Dermis blood vessel endothelial cell (primary cell): ENCODE measurements at places on chromosomes 3 and 15.

GRCh38 chr15:85607141-85607806 lies 187.5 kb downstream of the KLHL25 start:
- peak; percentile 70 for DNase-seq

DNA sequence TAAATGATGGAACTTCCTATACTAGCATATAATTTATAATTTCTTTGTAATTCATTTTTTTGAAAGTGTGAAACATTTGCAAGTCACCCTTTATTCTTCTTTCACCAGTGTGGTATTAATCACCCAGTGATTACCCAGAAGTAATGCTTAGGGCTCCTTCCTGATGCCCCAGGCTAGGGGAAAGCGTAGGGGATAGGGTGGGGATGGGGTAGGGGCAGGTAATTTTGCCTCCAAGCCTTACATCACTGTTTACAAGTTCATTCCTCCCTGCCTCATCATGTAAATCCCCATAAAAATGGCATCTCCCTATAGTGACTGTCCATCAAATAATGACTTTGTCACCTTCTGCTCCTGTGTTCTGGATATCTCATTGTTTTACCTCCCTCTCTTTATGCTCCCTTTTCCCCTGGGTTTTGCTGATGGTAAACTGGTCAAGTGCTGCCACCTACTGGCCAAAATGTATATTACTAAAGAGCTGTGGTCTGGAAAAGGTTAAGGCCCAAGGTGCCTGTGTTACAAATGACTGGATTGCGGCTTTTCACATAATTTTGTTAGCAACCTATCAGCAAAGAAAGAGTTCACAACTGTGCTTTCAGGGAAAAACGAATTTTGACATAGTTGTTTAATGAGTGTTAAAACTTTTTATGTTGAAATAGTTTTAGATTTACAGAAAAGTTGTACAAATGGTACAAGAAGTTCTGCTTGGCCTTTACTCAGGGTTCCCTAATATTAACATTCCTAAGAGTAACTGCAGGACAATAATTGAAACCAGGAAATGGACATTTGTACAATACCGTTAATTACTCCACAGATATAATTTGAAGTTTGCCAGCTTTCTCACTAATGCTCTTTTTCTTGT lies 54.7 kb downstream of the ONECUT1 start:
- peak; percentile 90 for DNase-seq

- no peak for DNase-seq
Observed at GRCh38 chr3:111999484-112000324, 982 bp downstream of the TAGLN3 start.

DNA sequence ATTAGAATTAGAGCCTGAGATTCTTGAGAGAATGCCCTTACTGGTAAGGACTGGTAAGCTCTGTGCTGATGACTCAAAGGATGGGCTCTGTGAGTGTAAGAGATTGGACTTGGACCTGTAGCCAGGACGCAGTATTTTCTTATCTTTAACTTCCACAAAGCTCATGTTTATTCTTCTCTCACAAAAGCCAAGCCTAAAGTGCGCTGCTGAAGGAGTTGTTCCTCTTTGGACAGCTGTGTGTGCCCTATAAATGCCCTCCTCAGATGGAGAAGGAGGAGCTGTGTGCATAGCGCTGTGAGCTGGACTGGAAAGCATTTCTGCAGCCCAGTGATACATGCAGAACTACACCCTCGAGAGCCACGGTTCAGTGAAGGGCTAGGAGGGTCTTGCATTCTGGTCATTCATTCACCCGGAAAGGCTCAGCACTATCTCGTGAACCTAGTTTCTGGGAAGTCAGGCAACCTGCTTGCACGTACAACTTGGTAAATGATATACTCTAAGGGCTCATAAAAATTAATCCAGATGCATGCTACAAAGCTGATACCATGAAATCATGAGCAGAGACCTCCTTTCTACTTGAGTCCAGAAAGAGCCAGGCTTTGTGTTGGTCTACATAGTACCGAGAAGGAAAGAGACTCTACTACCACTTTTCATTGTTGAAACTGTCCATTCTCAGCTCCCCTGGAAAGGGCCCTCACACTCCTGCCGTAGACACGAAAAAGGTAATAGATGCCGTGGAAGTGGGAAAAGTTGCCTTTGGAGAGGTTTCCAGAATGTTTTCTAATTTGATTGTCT lies 103.0 kb upstream of the TBL1XR1 start:
- DNase-seq: no peak

- DNase-seq: no peak
Observed at GRCh38 chr3:149356630-149357029, 20.8 kb downstream of the TM4SF1 start.

DNA sequence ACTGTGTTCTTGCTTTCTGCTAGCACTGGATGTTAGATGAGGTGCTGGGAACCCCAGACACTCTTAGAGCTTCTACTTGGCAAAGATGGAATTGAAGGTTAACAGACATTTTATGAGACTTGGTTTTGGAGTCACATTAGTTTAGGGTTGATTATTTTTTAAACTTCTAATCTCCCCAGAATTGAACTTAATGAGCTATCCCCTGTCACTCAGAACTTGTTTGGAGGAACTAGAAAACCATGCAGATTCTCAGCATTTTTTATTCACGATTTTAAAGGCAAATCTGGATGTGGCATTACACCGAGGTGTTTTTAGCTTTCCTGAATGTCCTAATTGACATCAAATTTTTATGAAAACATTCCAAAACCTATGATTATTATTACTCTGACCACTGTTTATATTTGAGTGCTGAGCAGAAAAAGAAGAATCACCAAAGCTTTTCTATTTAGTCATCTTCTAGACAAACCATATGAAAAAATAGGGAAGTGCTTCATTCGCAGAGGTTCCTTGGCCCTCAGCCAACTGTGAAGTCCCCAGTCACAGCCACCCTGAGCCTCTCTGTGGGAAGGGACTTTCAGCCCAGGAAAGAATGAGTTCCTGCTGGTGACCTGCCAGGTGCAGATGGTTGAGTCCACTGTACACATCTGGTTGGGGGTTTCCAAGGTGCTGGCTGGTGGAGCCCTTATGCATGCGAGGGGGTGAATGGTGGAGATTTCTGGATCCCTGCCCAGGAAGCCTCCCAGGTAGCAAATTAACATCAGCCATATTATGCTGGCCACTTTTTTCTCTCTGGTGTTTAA lies 196.0 kb upstream of the TOPAZ1 start:
- peak; percentile 1 for DNase-seq

DNA sequence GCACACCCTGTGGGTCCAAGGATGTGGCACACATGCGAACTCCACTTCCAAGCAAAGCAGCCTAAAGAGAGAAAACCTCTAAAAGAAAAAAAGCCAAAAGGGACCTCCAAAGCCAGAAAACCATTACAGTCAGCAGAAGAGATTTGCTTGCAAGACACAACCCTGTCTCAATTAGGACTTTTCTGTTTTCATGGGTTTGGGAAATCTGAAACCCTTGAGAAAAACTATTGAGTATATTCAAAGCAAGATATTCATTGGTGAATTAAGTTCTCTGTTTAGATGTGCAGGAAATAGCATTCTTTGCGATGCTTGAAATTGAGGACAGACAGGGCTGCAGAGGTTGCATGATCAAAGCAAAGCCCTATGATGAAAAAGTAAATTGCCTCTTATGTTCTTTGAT lies 10.2 kb upstream of the LDHAL6B start:
- DNase-seq: no peak

DNA sequence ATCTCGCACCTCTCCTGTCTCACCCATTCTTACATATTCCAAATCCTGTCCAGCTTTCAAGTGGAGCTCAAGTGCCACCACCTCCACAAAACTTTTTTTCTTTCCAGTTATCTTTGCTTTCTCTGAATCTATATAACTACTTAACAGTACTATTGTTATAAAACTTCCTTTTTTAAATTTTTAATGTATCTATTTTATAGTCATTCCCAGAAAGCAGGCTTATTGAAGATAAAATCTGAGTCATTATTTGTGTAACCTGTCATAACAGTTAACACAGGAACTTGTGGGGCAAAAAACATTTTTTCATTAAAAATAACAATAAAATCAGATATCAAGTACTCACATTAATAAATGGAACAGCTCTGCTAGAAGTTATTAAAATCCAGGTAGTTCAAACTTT lies 73.3 kb upstream of the ALCAM start:
- DNase-seq: peak; percentile 11

GRCh38 chr3:125123451-125124305 lies 67.9 kb upstream of the HEG1 start:
- peak; percentile 60 for DNase-seq

- DNase-seq: no peak
Observed at GRCh38 chr3:52650439-52650838, 35.3 kb downstream of the PBRM1 start.

GRCh38 chr15:100394736-100395440 lies 53.1 kb upstream of the ADAMTS17 start:
- DNase-seq: no peak

GRCh38 chr3:45167011-45167911 lies 21.1 kb upstream of the CDCP1 start:
- peak; percentile 97 for DNase-seq

DNA sequence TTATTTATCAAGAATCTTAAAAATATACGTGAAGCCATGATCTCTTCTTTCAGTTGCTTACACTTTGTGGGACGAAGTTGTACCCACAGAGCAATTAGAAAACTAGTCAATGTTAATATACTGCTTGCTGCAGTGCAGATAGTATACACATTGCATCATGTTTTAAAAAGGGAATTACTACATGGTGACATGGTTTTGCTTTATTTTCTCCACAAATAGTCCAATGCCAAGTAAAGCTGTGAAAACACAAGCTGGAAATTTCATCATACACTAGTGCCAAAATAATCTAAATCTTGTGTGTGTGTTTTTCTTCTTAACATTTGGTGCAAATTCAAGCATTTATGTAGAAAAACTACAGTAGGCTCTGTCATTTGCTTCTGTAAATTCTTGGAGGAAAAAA lies 233.0 kb downstream of the EPHA3 start:
- no peak for DNase-seq

- DNase-seq: peak; percentile 87
Observed at GRCh38 chr15:78979456-78980320, 34.8 kb upstream of the CTSH start.

GRCh38 chr3:42019953-42020260 lies 58.0 kb upstream of the ULK4 start:
- peak; percentile 24 for DNase-seq
